ENCODE measurements at places on chromosomes 6 and 20.
A peak's percentile ranks its signal among the peaks of the same experiment; 100 is the strongest.

GRCh38 chr6:117482240-117483003 lies at the start of gene DCBLD1:
Gene DCBLD1, plus strand, starts transcription at chr6:117482674. Its CDS starts 108 bp downstream, at chr6:117482782.
- peak; percentile 22 for DNase-seq

DNA sequence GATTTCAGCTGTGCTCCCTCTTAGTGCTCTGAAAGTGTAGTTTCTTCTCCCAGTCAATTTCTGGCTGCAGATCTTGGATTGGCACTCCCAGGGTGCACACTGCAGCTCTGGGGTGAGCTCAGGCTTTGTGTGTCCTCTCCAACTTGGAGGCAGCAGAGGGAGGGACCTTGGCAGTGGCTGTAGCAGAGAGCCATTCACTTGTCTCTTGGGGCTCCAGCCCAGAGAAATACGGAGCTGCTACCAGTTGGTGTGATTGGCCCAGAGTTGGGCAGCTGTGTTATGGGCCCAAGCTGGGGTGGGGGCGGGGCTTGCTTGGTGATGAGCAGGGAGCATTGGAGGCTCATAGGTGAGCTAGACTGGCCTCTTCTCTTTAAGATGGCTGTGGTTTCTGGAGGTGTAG lies 65.9 kb downstream of the KLHL32 start:
- DNase-seq = peak; percentile 56

- no peak for DNase-seq
Measured at GRCh38 chr20:63814891-63815614, 16.0 kb downstream of the ZBTB46 start.

DNA sequence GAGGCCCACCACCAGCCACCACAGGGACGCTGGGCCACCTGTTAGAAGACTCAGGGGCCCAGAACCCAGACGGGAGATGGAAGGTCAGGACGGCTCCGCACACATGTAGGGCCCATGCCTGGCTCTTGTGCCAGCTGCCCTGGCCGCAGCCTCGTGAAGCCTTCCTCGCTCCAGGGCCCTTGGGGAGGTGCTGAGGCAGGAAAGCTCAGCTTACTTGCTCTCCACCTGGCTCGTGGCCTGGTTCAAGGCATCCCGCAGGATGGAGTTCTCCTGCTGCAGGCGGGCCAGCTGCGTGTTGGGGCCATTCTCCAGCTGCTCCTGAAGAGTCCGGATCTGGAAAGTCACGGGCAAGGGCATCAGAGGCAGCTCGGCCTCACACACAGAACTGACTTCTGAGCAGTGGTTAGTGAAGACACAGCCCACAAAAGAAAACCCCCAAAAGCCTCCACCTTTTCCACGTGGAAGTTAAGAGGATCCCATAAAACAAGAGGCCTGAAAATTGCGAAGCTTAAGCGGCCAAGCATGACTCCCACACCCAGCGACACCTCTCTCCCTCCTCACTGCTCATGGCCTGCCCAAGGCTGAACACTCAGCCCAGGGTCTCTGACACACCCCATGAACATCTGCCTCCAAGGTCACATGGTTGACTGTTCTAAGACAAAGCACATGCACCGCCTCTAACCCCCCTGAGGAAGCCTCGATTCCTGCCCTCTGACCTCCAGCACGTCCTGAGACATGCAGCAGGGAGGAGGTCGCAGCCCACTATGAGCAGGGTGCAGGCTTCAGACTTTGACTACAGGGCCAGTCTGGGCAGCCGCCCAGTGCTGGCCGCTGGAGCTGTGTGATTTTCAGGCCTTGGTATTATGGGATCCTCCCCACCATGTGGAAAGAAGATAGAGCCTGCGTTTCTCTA lies 46.5 kb downstream of the RRBP1 start:
- DNase-seq = no peak

- DNase-seq = no peak
Measured at GRCh38 chr20:50510706-50511542, 741 bp downstream of the PTPN1 start.

- DNase-seq = no peak
Measured at GRCh38 chr6:169142538-169142844, 111.2 kb downstream of the THBS2 start.

GRCh38 chr20:5550733-5551529 lies 199.3 kb upstream of the SHLD1 start:
- DNase-seq = no peak

DNA sequence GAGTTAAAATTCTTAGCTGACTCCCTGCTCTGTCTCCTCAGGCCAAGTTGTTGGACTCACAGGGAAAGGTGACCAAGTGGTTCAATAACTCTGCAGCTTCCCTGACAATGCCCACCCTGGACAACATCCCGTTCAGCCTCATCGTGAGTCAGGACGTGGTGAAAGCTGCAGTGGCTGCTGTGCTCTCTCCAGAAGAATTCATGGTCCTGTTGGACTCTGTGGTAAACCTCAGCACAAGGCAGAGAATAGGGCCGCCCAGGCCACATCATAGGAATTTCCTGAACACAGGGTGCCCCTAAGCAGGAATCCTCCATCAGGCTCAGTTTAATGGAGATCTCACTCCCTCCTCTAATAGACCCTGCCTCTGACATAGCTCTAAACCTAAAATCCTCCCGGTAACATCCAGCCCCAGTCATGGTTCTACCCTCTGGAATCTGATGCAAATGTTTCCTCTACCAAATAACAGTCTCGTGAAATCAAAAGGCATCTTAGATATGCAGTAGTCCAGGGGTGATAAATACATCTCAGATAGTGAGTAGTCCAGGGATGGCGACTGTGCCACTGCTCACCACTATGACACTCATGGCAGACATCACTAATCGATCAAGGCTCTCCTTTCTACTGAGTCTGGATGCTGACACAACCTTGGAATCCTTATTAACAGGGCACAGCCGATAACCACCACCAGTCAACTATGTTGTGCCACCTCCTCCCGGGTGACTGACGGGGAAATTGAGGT lies 18.3 kb downstream of the BPIFB1 start:
- DNase-seq = no peak

DNA sequence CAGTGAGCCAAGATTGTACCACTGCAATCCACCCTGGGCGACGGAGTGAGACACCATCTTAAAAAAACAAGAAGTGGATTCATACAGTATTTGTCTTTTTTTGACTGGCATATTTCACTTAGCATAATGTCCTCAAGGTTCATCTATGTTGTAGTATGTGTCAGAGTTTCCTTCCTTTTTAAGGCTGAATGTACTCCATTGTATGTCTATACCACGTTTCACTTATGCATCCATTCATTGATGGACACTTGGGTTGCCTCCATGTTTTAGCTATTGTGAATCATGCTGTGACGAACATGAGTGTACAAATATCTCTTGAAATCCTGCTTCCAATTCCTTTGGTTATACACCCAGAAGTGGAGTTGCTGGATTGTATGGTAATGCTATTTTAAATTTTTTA lies 28.9 kb upstream of the FAM83D start:
- no peak for DNase-seq

DNA sequence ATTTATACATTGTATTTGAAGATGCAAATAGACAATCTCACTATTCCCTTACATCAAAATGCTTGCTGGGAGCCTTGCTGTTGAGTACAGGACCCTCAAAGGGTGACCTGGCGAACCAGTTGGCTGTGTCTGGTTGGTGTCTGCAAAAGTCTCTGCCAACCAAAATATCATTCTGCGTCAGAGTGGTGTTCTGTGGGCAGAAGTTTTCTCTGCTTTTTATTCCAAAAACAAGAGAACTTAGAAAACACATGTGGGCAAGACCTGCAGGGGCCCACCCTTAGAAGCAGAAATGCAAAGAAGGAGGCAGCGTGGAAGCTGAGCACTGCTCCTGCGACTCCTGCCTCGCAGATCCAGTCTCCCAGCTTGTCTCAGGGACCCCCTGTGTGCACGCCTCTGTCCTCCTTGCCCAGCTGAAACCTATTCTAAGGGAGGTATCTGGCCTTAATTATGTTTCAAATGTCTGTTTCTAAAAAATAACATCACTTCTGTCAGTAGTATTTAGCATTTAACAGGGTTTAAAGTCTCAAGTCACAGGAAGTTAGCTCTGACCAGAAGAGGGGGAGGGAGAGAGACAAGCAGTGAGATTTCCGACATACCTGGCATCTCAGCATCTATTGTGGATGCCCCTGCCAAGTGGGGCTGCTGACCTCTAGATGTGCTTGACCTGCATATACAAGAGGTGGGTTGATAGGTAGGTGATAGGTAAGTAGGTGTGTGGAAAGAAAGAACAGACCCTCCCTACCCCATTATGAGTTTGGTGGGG lies 101.3 kb downstream of the SASH1 start:
- DNase-seq = no peak

DNA sequence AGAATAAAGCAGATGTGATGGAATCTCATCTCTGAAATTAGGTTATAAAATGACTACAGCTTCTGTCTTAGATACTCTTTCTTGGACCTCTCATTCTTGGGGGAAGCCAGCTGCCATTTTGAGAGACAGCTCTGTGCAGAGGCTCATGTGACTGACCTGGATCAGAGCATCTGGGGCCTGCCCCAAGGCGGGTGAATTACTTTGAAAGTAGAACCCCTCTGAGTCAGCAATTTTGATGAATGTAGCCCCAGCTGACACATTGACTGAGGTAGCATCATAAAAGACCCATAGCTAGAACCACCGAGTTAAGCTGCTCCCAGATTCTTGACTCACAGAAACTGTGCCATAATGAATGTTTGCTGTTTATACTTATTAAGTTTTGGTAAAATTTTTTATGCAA lies 124.5 kb downstream of the THEMIS start:
- no peak for DNase-seq

DNA sequence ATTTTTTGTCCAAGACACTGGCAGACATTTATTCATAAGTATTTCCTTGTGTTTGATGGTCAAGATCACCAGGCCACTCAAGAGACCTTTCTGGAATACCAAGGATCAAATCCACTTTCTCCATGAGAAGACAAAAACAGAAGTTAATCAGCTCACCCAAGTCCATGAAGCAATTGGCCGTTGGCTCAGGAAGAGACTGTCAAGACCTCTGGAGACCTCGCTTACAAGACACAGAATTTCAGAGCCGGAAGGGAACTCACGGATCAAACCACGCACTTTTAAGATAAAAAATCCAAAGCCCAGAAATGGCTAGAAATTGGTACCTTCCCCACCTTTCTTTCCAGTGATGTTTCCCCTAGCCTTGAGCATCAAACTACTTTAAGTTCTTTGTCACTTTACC lies 3.3 kb downstream of the TRERF1 start:
- no peak for DNase-seq

DNA sequence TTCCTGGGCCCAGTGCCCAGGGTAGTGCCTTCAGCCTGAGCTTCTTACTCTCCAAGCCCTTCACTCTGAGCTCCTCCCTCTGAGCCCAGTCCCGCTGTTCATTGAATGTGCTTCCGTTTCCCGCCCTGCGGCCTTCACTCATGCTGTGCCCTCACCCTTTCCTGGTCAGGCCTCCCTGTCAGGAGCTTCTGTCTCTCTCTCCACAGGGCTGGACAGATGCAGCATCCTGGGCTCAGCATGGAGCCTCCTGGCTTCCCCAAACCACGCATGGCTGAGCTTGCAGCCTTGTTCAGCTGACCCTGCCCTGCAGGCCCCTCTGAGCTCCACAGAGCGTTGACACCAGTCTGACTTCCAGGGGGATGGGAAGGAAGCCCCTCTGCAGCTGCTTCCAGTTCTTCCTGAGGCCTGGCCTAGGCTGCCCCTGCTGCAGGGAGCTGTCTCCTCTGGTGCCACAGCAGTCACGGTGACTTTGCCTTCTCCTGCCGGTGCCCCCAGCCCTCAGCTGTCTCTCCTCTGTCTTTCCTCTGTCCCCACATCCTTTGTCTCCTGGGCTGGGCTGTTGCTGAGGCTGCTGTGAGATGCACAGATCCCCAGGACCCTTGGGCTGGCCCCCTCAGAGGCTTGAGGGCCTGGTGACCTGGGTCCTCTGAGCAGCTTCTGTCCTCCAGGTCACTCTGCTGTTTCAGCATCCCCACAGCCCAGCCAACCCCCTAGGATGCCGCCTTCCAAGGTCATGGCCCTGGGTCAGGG lies 7.9 kb upstream of the MYT1 start:
- DNase-seq = no peak

DNA sequence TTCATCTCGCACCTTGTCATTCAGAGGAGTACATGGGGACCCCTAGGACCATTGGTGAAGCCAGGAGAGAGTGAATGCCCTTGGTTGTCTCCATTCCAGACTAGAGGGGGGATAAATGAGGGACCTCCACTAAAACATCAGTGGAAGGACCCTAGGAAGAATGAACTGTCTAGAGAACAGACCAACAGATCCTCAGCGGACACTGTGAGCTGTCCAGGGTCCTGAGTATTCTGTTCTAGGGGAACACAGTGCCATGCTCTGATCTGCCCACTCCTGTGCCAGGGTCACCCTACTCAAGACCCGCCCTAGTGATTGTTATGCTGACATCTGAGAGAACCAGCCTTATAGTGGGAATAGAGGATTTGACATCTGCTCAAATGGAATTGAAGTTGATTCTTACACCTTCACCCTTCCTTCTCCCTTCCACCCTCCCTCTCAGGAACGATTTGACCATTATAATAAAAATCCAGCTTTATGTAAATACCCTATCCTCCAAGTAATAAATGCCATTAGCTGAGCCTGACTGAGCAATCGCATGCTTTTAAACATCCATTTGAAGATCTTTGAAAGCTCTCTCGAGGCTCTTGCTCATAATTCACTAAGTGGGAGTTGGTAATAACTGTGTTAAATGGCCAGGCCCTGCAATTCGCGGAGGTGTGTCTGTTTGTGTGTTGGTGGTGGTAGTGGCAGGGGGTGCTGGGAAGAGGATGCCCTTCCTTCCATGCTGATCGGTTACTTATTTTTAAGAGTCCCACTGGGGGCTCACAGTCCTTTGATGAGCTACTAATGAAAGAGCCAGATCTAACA lies 43.6 kb upstream of the SLC32A1 start:
- no peak for DNase-seq

GRCh38 chr6:158024566-158025297 lies 43.1 kb downstream of the SYNJ2 start:
- DNase-seq = no peak

DNA sequence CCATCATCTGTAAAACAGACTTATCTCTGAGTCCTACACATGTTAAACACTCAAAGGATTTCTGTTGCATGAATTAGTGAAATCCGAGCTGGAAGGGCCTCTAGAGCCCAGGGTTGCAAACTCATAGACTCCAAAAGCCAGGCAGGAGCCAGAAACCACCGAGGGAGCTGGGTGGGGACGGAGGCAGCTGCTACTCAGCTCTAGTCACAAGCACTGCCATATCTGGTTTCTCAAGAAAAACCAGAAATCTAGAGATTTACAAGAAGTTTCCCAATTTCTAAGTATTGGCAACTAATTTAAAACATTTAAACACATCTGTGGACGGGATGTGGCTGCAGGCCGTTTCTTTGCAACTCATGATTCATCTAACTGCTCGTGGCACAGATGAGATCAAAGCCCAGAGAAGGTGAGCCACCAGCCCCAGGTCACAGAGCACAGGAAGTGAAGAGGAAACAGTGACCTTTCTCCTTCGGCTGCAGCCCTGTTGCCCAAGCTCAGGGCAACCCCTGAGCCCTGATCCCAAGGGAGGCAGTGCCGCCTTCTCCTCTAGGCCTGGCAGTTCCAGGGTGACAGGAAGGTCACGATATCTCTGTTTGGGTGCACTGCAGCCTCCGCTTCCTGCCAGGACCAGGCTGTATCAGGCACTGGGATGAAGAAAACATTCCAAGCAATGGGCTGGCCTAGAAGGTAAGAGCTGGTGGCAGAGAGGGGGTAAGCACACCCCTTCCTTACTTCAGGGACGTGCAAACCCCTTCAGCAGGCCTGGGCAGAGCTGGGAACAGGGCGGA lies 26.4 kb upstream of the PTGIS start:
- DNase-seq = no peak

- DNase-seq = no peak
Measured at GRCh38 chr20:47857569-47858464, 72.5 kb upstream of the SULF2 start.
